ENCODE measurements at places on chromosomes 13 and 19.

GRCh38 chr19:37899966-37900365 lies 6.4 kb downstream of the WDR87 start:
- no peak for DNase-seq

DNA sequence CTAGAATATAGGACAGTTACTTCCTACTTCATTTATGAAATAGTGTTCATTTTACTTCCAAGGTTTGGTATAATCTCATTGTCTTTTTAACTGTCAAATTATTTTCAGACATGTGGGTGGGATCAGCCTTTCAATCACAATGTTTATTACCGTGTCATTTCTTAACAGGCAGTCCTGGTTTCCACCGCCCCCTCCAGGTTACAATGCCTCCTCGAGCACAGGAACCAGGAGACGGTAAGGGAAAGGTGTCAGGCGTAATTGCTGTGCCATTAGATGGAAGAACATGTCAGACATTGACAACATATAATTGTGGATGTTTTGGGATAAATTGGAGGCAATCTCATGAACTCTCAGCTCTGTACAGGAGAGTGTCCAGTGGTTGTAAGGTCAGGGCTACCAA lies 36.5 kb downstream of the SCEL start:
- DNase-seq: no peak

- DNase-seq: peak; percentile 36
Observed at GRCh38 chr19:52296773-52297600, at the start of gene ZNF480. TSS of gene ZNF480 (plus strand) at chr19:52297169. CDS start at chr19:52300413, 3,244 bp downstream.

DNA sequence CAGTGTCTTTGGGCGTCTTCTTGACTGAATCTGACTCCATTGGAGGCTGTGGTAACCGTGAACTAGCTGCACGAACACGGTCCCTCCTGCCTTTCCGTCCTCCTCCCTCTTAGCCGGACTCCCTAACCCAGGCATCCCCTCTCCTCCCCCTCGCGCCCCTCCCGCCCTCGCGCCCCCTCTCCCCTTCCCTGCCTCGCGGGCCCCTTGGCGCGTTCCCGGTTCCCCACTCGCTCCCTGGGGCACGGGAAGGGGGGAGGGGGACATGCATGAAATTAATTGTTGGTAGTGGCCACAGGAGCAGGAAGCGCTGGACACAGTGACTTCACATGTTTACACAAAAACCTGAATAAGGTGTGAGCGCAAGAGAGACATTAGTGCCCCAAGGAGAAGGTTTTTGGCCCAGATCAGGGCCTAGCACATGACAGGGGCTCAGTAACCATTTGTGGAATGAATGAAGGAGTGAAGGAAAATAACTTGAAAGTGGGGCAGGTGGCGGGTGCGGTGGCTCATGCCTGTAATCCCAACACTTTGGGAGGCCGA lies 279 bp downstream of the DMRTC2 start:
- no peak for DNase-seq

GRCh38 chr19:7905859-7906258 lies 2.2 kb downstream of the MAP2K7 start:
- DNase-seq: no peak

DNA sequence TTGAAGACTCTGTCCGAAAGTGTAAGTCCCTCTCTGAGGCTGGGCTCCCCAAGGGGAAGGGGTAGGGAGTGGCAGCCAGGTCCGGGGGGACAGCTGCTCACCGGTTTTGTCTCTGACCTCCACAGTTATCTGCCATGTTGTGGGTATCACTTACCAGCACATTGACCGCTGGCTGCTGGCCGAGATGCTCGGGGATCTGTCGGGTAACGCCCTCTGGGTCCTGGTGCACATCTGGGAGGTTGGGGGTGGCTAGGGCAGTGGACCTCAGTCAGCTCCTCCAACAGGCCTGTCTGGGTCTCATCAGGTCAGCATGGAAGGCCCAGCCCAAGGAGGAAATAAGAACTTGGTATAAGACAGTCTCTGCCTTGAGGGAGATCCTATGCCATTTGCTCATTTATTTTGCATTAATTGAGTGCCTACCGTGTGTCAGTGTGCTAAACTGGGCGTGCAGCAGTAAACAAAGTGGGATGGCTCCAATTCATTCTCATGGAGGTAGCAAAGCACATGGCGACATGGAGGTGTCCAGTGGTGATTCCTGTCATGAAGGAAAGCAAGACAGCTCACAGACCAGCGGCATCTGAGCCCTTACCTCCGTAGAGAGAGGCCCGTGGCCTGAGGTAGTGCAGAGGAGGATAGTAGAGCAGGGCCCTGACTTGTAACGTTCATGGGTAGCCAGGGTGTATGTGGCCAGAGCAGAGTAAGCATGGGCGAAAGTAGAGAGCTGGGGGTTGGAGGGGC lies 13.7 kb downstream of the EIF3K start:
- no peak for DNase-seq

DNA sequence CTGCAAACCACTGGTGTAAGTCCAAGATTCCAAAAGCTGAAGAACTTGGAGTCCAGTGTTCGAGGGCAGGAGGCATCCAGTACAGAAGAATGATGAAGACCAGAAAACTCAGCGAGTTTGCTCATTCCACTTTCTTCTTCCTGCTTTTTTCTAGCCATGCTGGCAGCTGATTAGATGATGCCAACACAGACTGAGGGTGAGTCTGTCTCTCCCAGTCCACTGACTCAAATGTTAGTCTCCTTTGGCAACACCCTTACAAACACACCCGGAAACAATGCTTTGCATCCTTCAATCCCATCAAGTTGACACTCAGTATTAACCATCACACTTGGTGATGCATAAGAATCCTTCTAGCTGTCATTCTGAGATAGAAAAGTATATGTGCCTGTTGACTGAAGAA lies 1504.6 kb downstream of the EFNB2 start:
- no peak for DNase-seq

GRCh38 chr13:59747529-59747928 lies 416.2 kb downstream of the DIAPH3 start:
- DNase-seq: no peak

DNA sequence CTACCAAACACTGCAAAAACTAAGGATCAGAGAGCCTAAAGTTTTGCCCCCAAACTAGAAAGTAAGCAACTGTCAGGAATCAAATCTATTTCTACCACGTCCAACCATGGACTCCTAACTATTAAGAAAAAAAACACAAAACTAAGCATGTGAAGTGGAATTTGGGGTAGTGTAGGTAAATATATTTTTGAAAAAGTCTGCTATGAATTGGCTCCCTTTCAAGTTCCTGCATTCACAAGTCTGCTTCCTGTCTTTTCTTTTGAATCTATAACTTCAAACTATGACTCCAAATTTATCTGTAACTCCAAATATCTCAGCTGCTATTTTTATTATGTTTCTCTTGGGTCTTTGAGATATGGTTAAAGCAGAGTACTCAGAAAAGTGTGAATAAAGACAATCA lies 47.0 kb downstream of the PCDH9 start:
- DNase-seq: no peak

DNA sequence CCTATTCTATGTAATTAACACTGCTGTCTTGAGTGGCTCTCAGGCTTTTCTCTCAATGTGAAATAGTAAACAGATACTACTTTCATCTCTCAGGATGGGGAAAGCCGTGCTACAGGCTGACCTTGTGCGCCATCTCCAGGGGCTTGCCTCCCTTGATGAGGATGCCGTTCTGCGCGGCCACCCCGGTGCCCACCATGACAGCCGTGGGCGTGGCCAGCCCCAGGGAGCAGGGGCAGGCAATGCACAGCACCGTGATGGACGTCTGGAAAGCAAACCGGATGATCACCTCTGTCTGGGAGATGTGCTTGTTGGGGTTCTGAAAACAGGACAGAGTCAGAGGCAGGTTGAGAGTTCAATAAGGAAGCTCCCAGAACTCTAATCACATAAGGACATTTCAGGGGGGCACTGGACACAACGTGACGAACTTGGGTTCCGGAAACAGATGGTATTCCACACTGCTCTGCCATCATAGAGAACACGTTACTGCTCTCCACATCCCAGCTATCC lies 65.0 kb downstream of the ATP7B start:
- no peak for DNase-seq

GRCh38 chr13:74596691-74597090 lies 462.5 kb upstream of the KLF12 start:
- no peak for DNase-seq

- DNase-seq: no peak
Observed at GRCh38 chr19:38044267-38045111, 137.5 kb downstream of the SIPA1L3 start.

- DNase-seq: peak; percentile 49
Observed at GRCh38 chr19:45125975-45126493, 33.1 kb downstream of the PPP1R37 start.

DNA sequence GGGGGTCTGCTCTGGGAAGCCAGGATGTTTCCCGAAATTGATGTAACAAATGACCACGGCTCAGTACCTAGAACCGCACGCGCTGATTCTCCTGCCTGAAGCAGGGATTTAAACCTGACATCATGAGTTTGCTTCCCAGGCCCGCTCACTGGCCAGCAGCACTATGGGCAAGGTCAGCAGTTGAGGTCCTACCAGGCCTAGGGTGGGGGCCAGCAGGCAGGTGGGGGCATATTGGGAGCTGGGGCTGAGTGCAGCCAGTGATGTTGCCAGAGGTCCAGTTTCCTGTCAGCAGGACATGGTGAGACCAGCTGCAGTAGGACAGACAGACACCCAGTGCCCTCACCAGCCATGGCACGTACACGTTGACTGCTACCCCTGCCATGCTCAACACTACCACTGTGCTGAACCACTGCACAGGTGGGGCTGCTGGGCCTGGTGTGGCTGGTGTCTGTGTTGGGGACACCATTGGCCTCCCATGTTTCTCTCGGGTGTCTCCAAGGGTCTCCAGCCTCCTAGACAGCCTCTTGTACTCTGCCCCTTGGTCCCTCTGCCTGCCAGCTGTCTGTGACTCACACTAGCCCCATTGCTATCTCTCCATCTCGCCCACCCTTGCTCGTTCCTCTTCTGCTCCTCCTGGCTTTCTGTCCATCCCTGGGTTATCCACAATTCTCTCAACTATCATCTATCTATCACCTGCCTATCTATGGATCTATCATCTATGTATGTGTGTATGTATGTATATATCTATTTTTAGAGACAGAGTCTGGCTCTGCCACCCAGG lies 1.1 kb upstream of the C19orf85 start:
- no peak for DNase-seq

- DNase-seq: no peak
Observed at GRCh38 chr13:38202740-38203139, 146.9 kb upstream of the UFM1 start.

DNA sequence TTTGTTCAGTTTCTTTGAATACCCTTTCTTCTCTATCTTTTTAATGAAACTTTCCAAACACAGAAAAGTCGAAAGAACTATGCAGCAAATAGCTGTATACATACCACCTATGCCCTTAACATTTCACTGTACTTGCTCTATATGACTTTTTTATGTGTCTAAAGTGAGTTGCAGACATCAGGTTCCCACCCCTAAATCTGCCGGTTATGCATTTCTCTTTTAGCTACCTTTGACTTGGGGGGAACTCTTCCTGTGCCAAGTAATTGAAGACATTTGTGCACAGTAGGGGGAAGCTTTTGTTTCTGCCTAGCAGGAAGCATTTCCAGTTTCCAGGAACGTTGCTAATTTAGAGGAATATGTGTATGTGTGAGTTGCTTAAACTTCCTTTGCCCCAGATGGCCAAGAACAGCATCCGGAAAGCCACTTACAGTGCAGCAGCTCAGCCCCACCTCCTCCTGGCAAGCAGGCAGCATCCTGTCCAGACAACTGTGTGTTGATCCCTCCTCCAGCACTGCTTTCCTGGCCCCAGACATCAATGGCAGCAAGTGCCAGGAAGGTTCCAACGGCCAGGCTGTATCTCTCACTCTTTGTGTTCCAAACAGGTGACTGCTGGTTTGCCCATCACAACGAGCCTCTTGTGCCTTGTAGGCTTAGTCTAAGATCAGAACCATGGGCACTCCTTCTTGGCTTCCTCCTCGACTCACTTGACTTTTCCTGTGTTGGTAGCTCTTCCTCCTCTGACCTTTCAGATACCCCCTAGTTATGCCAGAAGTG lies 14.7 kb upstream of the GRAMD1A start:
- no peak for DNase-seq

DNA sequence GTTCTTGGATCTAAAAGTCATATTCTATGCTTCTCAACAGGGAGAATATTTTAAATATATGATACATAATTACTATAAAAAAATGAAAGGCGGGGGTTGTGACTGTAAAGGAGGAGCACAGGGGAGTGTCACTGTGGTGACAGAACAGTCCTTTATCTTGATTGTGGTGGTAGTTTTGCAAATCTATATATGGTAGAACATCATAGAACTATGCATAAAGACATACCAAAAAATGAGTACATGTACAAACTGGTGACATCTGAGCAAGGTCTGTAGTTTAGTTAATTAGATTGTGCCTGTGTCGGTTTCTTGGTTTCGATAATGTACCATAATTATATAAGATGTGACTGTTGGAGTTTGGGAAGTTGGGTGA lies 38.7 kb upstream of the GARRE1 start:
- DNase-seq: no peak

- DNase-seq: no peak
Observed at GRCh38 chr19:5703819-5704818, 14.0 kb downstream of the RPL36 start.

DNA sequence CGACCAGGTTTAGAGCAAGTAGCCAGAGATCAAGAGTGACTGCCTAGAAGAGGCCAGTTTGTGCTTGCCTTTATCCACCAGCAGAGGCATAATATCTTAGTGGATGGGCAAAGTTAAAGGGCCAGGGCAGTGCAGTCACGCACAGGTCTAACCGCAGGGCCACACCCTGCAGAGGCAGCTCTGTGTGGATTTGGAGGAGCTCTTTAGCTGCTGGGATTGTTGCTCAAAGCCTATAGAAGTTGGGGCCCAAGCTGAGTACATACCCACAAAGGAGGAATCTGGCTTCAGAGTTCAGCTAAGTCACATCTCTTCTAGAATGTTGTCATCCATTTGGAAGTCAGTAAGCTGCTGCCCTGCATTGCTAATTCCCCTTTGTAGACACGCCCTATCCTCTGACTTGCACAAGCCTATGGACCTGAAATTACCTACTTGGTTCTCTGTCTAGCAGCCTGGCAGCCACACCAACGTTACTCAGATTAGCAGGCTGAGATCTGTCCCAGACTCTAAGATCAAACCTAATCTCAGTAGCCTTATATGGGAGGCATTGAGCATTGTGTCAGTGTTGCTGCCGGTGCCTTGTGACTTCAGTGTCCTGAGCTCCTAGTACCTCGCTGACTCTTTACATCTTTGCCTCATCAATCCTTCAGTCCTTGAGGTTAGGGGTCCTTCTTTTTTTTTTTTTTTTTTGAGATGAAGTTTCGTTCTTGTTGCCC lies 102.9 kb upstream of the STARD13 start:
- DNase-seq: no peak

- DNase-seq: no peak
Observed at GRCh38 chr19:41977916-41978315, 16.1 kb downstream of the ATP1A3 start.
